Activated CD4-positive, CD25-positive, alpha-beta regulatory T cell treated with anti-CD3 and anti-CD28 coated beads, Interleukin-2, amount 50 U/mL, for 24 hours (primary cell): ENCODE measurements at places on chromosomes 12 and 14.

- no peak for ATAC-seq
Measured at GRCh38 chr12:47881051-47881450, 23.7 kb downstream of the VDR start.

DNA sequence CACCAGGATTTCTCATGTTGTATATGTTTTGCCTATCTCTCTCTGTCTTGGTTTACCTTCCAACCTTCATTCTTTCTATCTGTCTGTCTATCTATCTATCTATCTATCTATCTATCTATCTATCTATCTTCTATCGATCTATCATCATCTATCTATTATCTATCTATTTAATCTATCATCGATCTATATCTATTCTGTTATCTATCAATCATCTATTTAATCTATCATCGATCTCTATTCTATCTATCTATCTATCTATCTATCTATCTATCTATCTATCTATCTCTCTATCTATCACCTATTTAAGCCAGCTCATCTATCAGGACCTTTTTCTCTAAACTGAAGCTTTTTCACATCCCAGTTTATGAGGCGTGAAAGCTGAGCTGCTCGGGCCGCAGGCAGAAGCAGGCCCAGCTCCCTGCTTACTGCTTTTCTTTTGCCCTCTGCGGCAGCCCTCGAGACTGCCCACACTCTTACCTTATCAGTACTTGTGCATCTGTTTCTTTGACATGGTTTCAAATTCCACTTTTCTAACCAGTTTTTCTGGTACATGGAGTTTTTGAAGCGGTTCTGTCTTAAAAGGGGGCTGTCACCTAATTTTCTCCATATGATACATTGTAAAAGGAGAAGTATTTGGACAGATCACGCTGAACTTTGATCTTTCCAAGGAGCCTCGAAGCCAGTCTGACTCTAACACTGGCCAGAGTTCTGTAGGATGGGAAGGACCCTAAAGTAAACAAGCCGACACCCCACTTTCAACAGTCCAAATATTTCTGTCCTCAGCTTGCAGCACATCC, 44.4 kb upstream of the GSG1 start:
- no peak for ATAC-seq

- no peak for ATAC-seq
Measured at GRCh38 chr14:33810308-33810707, 140.6 kb downstream of the EGLN3 start.

GRCh38 chr12:28296287-28296686, 106.0 kb downstream of the CCDC91 start:
- ATAC-seq: no peak

DNA sequence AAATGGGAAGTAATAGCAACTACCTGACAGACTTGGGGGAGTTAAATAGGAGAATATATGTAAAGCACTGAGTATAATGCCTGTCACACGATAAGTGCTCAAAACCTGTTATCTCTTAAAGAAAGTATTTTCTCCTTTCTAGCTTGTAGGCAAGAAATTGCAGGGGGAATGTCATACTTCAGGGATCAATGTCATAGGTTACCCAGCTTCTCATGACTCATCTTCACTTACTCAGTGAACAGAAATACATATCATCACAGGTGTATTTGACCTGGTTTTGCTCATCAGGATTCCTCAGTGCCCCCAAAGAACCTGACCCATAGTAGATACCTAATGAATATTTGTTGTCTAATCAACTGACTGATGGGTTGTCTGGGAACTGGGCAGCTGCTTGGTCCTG, 285.0 kb upstream of the ATP2B1 start:
- ATAC-seq: peak; percentile 17

GRCh38 chr14:44803239-44803905, 158.4 kb downstream of the KLHL28 start:
- ATAC-seq: no peak
